ENCODE measurements at places on chromosomes 11 and 22.

GRCh38 chr22:21034989-21035388 is 2.6 kb upstream of the SLC7A4 start:
- no peak for DNase-seq

DNA sequence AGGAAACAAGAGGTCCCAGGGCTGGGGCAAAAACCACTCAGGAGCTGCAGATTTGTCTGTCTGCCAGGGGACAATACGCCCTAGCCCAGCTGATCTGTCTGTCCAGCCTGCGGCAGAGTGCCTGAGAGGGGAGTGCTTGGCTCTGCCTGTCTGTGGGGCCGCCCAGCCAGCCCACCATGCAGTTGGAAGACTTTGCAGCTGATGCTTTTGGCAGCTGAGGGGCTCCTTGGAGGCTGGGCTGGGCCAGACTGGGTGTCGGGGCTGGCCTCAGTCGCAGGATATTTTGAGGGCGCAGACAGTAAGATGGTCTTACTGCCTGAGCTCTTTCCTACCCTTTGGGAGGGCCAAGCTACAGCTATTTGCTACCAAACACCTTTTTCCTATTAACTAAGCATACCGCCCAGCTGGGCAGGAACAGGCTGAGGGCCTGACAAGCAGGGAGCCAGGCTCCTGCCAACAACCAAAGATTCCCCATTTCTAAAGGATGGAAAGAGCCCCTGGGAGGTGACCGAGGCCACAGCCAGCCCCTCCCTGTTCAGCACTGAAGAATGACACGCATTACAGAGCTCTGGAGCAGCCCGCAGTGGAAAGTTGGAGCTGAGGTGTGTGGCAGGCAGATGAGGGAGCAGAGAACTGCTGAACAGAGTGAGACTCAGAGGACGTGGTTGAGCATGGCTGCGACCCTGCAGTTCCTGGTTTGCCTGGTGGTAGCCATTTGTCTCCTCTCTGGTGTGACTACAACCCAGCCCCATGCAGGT is at the start of gene FAM180B:
Gene FAM180B (plus strand): TSS at position 581 of the 758 bp plus-strand sequence. CDS start 91 bp downstream, at position 672.
- DNase-seq: no peak

- no peak for DNase-seq
These were observed 327.1 kb downstream of the FAM181B start for GRCh38 chr11:82406611-82407010.

DNA sequence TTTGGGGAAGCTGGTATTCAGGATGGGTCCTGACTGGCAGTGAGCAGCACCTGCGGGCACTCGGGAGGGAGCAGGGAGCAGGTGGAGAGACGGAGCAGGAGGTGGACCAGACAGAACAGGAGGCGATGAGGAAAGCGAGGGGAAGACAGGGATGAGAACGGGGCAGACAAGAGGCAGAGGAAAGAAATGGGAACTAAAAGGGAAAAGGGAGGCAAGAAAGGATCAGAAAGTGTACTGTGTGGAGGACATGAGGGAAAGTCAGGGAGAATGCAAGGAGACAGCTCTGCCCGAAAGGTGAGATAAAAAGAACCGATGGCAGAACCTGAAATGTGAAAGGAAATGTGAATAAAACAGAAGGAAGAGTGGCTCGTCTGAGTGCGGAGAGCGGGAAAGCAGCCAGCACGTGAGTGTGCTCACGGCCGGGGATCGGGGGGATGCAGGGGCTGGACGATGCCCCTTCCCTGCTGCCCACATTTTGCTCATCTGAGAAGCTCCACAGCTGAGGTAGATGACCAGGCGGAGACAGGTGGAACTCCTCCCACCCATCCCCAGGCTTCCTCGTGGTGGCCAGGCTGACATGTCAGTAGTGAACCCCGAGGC is 494.4 kb upstream of the B3GAT1 start:
- no peak for DNase-seq

- DNase-seq: no peak
These were observed 61.7 kb upstream of the CHRNA10 start for GRCh38 chr11:3732671-3733436.

DNA sequence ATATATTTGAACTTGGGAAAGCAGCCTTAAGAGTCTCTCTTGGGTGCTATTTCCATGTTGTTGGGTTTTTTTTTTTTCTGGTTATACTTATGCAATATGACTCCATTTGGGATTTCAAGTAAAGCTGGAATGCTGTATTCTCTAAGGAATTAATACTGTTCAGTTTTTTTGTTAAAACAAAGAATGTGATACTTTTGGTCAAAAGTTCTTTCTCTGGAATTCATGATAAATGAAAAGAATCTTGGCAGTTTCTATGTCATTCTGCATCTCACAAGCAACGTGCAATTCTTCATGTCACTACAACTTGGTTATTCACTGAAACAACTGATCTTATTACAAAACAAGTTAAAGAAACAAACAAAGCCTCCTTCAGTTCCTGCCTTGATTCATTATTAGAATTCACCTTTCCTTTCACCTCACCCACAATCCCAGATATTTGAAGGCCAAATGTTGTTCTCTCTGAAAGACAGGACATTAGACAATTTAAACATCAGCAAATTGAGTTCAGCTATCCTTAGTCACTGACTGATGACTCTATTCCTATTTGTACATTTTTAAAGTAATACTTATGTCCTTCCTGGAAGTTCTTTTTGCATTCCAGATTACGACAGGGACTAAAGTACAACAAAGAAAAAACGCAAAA is 176.2 kb downstream of the SBF2 start:
- no peak for DNase-seq

GRCh38 chr11:70566768-70567530 is 168.6 kb downstream of the CTTN start:
- no peak for DNase-seq

GRCh38 chr11:132466983-132467382 is 1065.3 kb downstream of the OPCML start:
- DNase-seq: no peak

DNA sequence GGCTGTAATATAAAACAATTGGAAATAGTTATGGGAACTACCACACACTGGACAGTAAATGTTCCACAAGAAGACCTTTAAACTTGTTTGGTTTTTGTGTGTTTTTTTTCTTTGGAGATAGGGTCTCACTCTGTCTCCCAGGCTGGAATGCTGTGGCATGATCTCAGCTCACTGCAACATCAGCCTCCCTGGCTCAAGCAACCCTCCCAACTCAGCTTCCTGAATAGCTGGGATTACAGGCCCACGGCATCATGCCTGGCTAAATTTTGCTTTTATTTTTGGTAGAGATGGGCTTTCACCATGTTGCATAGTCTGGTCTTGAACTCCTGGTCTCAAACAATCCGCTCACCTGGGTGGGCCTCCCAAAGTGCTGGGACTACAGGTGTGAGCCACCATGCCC is 121.0 kb downstream of the MPPED2 start:
- DNase-seq: no peak

- DNase-seq: no peak
These were observed 36.1 kb downstream of the AMBRA1 start for GRCh38 chr11:46557684-46558151.

DNA sequence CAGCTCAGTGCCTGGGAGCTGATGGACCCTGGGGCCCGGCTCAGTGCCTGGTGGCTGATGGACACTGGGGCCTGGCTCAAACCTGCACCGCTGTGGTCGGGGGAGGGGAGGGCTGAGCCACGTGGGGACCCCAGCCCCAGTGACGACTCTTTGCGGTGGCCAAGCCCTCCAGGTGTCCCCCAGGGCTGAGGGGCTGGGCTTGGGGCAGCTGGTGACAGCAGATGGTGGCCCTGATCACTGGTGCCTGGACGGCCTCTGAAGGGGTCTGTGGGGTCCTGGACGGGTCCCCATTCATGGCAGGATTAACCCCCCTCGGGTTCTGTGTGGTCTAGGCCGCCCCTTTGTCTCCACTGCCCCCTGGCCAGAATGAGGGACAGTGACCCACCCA is 3.4 kb upstream of the MUC5B start:
- DNase-seq: no peak

DNA sequence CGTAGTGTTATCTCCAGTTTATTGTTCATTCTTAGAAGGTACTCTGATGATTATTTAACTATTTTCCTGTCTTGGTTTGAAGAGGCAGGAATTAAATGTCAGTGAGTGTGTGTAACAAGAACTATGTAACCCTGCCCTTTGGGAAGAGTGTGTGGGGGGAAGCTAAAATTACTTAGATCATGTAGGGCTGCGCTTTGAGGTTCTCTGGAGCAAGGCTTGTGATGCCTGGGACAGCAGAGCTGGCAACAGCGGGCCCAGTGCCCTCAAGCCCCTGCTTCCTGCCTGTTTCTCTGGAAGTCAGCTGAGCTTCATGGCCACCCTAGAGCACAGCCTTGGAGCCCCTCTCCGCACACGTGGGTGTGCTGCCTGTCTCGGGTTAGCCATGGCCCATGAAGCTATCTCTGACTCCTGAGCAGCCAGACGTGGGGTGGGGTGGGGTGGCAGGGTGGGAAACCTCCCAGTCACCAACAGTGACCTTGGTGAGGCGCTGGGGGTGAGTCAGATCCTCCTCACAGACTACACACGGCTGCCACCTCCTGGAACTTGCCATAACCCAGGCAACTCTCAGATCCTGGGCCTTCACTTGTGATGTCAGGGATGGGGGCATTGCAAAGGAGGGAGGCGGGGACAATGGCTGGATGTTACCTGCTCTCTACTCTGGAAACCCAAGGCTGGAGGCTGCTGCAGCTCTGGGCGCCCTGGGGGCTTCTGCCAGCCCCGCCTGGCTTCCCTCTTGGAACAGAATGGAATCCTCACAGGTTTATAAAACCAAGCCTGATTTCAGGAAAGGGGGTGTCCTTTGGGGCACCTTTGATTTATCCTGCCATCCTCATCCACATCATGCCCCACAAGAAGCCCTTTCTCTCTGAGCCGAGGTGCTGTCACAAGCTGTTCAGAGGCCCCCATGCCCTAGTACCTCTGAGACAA is 88.6 kb downstream of the SNX19 start:
- DNase-seq: no peak

DNA sequence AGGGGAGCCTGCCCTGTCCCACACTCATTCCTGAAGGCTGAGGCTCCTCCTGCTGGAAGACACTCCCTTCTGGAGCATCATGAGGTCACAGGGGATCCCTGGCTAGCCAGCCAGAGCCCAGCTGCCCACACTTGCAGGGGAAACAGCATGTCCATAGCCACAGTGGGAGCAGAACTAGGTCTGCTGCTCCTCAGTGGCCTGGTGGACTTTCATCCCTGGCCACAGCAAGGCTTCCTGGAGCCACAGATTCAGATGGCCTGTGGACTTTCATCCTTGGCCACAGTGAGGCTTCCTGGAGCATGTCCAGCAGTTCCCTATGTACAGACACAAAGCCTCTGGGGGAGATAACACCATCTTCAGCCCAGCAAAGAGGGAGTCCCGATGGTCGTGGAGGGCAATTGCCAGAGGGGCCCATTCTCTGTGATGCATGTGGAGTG is 5.9 kb upstream of the APOL6 start:
- DNase-seq: no peak

- no peak for DNase-seq
These were observed 106.3 kb downstream of the KCNQ1 start for GRCh38 chr11:2551131-2551530.

GRCh38 chr11:86930957-86931547 is 24.1 kb downstream of the FZD4 start:
- DNase-seq: no peak

DNA sequence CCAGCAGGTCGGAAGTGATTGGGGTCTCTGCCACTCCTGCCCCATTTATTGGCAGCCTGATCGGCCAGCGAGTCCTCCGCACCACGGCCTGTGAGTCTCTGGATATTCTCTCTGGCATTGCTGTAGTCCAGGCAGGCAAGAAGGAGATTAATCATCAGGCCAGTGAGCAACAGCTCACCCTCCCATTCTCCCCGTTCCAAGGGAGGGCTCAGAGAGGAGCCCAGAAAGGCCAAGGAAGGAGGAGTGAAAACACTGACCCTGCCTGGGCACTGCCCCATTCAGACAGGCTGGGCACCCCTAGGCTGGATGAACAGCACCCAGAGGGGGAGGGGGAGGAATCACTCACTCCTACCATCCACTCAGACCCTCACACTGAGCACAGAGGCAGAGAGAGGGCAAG is 3.1 kb downstream of the SAA2 start:
- DNase-seq: no peak

GRCh38 chr22:38623351-38623750 is 32.8 kb downstream of the FAM227A start:
- DNase-seq: no peak

- no peak for DNase-seq
These were observed 749 bp downstream of the VWA5A start for GRCh38 chr11:124115782-124116616.

- no peak for DNase-seq
These were observed 34.9 kb downstream of the PRDM11 start for GRCh38 chr11:45181193-45181888.

- DNase-seq: no peak
These were observed 23.9 kb downstream of the MED17 start for GRCh38 chr11:93807980-93808379.

DNA sequence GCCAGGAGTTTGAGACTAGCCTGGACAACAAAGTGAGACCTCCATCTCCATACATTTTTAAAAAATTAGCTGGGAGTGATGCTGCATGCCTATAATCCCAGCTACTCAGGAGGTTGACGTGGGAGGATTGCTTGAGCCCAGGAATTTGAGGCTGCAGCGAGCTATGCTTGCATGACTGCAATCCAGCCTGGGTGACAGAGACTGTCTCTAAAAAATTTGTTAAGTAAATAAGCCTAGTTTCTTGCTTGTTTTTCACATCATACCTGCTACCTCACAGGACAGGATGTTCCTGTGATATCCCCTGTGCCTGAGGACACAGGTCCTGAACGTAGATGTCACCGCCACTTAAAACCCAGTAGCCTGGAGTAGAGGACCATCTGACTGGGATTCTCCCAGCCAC is 348.6 kb downstream of the MN1 start:
- DNase-seq: no peak

GRCh38 chr11:61820174-61820573 is 3.4 kb upstream of the FADS1 start:
- DNase-seq: no peak

DNA sequence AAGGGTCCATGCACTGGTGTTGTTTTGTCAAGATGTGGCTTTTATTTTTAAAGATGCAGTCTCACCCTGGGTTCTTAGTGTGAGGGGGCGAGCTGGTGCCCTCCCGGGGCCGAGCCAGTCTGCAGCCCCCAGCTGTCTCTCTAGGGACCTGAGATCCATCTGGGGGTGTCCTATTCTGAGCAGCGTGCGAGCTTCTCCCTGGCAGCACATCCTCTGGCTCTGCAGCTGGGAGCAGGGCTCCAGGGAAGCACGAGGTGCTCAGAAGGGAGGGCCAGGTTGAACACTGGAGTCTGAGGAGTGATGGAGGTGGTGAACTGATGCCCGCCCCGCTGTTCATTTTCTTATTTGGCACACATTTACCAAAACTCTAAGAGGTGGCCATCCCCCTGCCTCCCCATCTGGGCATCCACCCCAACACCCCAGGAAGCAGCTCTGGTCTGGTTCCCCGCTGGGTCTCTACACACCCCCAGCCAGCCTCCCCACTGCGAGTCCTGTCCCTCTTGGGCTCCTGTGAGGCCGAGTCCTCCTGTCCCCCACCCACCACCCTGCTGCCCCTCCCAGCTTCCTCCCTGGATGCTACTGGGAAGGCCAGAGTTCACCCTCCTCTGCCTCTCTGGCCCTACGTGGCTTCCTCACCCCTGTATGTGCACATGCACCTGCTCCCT is 956.4 kb downstream of the BRD1 start:
- no peak for DNase-seq

- DNase-seq: no peak
These were observed 91.6 kb downstream of the FAR1 start for GRCh38 chr11:13760115-13760514.

GRCh38 chr11:4830909-4831308 is 9.8 kb downstream of the OR51F2 start:
- DNase-seq: no peak

- DNase-seq: no peak
These were observed 68.2 kb upstream of the CLTCL1 start for GRCh38 chr22:19359554-19360299.

Data from stimulated activated CD4-positive, alpha-beta T cell treated with anti-CD3 and anti-CD28 coated beads, TNF-alpha, amount 100 ng/mL, for 1 hour (primary cell).